CMK (cell line): ENCODE measurements at places on chromosomes 12 and 14.

DNA sequence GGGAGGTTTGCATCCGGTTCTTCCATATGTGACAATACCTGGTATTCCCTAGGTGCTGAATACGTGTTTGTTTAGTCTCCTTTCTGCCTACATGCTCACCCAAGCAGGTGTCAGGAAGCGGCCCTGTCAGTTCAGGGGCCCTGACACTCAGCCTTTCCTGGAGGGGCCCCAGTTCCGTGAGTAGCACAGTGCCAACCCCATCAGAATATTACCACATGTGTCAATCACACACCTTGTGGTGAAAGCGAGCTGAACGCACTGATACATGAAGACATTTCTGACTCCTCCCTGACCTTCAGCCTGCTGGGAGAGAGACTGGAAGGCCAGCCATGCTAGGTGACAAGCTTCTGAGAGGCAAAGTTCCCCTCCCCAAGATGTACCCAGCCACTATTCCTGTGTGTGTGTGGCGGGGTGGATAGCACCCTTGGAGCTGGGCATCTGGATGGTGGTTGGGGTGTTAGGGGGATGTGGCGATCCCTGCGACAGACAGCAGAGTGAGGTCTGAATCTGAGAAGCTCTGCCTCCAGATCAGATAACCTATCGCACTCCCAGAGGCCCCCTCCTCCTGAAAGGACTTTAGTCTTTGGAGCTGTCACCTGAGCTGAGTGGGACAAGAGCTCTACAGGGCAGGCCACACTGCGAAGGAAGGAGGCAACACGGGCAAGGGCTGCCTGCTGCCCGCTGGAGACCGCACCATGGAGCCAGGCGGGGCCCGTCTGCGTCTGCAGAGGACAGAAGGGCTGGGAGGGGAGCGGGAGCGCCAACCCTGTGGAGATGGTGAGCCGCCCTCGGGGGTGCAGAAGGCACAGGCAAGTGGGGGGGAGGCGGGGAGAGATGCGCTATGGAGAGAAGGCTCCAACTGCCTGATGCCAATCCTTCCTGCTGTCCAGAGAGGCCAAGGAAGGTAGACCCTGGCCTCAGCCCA lies at the start of gene SOAT2:
Gene SOAT2 (plus strand): TSS at position 604 of the 925 bp plus-strand sequence. CDS start 92 bp downstream, at position 696.
- no peak for DNase-seq

- DNase-seq: no peak
Observed at GRCh38 chr12:13425766-13426165, 229.2 kb downstream of the EMP1 start.

DNA sequence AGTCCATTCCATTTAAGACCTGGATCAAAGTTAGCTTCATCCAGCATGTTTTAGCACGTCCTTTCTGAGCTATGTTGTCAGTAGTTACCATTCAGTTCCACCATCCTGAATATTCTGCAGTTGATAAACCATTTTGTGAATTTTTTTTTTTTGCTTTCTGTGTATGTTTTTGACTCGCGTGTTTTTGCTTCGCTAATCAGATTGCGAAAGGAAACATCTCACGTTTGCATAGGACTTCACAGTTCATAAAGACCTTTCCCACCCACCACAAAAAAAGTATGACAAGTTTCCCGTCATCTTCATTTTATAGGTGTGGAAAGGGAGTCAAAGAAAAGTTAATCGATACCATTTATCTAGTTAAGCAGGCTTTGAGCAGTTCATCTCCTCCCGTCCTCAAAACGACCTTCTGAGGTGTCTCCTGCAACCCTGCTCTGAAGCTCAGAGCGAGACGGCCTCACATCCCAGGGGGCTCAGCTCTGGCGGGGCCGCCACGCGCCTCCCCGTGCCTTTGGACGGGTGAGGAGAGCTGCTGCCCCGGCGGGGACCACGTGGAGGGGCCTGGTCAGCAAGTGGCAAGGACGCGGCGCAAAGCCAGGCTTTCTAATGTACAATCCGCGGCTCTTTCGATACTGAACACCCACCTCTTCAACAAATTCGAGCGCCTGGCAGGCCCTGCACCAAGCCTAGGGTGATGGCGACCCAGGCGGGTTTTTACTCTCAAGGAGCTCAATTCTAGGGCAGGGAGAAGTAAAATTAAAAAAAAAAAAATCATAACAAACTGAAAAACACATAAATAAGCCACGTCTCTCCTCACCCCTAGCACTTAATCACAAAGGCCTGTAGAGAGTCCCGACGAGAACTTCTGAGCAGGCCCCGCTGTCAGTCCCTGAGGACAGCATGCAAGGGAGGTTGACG lies 988 bp upstream of the TMEM263 start:
- DNase-seq: no peak

DNA sequence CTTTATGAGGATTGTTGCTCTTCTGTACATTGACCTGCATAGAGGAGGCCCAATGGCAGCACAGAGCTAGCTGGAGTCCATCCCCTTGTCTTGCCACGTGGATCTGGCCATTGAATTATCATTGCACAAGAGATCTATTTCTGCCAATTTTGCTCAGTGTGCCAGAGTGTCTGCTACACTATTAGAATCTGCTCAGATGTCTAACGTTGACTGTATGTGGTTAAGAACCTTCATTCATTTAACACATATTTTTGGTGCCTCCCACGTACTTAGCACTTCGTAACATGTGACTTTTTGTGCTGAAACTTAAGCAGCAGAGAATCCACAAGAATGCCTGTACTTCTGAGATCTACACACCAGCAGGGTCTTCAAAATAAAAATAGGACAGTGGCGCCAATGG lies 166.0 kb upstream of the VASH1 start:
- no peak for DNase-seq

DNA sequence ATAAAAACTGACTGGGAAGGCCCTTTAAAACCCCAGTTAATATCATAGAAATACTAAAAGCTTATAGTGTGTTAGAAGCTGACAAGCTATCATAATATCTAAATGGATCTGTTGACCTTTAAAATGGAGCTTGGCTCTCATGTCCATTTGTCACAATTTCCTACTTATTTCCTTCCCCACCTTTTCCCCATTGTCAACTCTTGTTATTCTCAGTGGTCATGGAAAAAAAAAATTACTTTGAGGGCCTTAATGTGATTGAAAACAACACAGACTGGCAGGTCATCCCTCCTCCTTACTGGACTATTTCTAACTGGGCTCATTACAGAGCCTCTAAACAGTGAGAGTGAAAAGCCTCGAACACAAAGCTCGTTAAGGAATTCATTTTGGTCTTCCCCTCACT lies 13.7 kb upstream of the WNK1 start:
- DNase-seq: no peak

DNA sequence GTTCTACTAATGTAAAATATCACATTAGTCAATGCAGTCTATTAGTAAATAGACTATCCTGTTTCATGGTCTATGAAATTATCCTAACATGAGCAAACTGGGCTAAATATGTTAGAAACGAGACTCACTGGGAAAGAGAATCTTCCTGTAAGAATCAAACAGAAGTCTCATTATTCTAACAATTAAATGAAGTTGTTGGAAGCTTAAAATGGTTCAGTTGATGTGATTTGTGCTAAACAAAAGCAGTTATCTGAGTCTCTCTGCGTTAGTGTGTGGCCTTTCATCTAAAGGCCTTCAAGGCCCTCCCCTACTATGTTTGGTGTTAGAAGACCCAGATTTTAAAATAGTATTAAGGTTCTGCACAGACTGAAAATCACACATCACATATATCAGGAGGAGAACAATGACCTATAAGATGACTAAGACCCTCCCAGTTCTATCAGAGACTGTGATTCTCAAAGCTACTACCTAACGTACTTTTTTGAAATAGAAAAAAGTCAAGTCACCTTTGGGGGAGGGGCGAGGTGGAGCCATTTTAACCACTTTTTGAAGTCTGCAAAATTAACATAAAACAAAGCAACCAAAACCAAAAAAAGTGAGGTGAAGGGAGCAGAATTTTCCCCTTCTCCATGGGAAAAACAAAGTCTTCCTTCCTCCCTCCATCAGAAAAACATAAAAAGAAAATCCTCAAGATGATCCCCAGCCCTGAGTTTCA lies 82.3 kb downstream of the DENND5B start:
- DNase-seq: no peak

GRCh38 chr14:32677129-32677780 lies 261.4 kb upstream of the NPAS3 start:
- no peak for DNase-seq

DNA sequence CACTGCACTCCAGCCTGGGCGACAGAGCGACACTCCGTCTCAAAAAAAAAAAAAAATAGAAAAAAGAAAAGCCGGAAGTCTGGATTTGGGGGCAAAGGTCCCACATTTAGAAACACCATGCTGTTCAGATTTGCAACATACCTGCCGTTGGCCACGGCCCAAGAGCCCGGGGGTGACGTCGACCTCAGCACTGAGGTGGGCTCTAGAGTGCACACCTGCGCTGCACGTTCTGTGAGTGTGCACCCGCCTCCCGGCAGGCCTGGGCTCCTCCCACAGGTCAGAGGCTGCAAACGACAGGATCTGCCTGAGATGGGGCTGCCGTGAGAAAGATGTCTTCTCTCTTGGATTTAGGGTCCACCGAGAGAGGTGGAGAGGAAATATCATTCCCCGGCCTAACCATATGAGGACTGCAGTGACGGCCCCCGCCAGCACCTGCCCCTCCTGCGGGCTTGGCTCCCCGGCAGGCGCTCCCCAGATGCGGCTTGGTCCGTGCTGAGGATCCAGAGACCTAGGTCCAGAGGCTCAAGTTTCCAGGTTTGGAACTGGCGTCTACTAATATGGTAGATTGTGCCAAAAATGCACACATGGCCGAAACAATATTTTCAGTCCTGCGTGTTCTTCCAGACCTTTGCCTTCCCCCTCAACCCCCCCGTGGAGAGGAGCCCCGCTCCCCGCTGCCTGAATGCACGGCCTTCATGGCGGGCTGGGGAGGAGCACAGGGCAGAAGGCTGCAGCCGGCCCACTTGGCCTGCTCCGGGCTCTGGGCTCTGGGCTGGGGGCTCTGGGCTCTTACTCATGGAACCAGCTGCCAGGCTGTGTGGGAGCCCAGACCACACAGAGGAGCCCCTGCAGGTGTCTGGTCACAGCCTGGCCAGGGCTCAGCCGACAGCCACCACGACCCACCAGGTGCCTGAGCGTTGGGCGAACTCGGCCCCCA lies 58.8 kb upstream of the FBRSL1 start:
- DNase-seq: no peak
